A549 treated with DMSO at 1 μM for 4 hours (cell line): ENCODE measurements at places on chromosomes 6 and 20. TPM values are rescaled to one million over a fixed set of nuclear protein-coding genes. Genes with fewer than 3 reads are reported as not detected.

Gene EDN3
- 0.05 to 0.10 TPM (median 0.07 TPM) in 4 of 5 replicates, not detected in the other for total RNA-seq

Gene IL17A
- total RNA-seq: not detected in 5 replicates

Gene SDCBP2
- 0.79 to 1.1 TPM (median 0.99 TPM) in 5 replicates for total RNA-seq

Gene PROKR2
- total RNA-seq: not detected in 5 replicates

Gene FOXF2
- 18.6 to 24.9 TPM (median 22.4 TPM) in 5 replicates for total RNA-seq

Gene ABCC10
- 8.5 to 10.4 TPM (median 9.6 TPM) in 5 replicates for total RNA-seq

Gene PKIG
- 35.0 to 40.5 TPM (median 37.0 TPM) in 5 replicates for total RNA-seq

Gene BLOC1S5
- 6.7 to 10.3 TPM (median 8.6 TPM) in 5 replicates for total RNA-seq

Gene MAFB
- total RNA-seq: 0.05 to 0.08 TPM (median 0.05 TPM) in 4 of 5 replicates, not detected in the other

Gene LTB
- 0.29 to 0.50 TPM (median 0.49 TPM) in 5 replicates for total RNA-seq

Gene NMBR
- total RNA-seq: not detected in 5 replicates

Gene BEND3
- total RNA-seq: 4.1 to 4.6 TPM (median 4.4 TPM) in 5 replicates

Gene ELOVL4
- 1.3 to 2.1 TPM (median 1.8 TPM) in 5 replicates for total RNA-seq

Gene PRRT1
- 0.58 to 0.95 TPM (median 0.74 TPM) in 5 replicates for total RNA-seq

Gene CTCFL
- not detected in 5 replicates for total RNA-seq

Gene LHFPL5
- 0.11 to 0.34 TPM (median 0.16 TPM) in 4 of 5 replicates, not detected in the other for total RNA-seq

Gene PTGIS
- 0.05 to 0.08 TPM in 2 of 5 replicates, not detected in the others for total RNA-seq

Gene ULBP2
- 3.4 to 4.6 TPM (median 3.5 TPM) in 5 replicates for total RNA-seq

Gene C20orf202
- total RNA-seq: 0.05 TPM in 1 of 5 replicates, not detected in the others
